ENCODE measurements at places on chromosomes 12 and 14.

DNA sequence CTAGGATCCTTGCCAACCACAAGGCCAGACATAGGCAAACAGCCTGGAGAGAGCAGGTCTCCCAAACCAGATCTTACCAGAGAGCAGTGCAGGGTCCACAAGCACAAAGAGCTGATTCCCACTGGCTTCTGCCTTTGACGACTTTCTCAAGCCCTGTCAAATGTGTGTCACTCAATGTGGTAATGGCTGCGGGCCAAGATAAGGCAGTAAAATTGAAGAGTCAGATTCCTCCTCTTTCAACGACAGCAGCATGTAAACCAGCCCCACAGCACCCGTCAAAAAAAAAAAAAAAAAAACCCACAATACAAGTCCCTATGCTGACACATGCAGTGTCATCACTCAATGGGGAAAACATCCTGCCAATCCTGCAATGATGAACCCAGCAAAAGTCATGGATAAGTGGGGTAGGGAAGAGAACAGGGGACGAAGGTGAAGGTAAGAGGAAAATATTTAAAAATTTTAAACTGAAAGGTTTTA lies at the start of gene STON2:
Gene STON2, minus strand, starts transcription at position 123 of the 477 bp plus-strand sequence. CDS start 1,942 bp downstream, outside the sequence.
- peak; percentile 72 for DNase-seq

DNA sequence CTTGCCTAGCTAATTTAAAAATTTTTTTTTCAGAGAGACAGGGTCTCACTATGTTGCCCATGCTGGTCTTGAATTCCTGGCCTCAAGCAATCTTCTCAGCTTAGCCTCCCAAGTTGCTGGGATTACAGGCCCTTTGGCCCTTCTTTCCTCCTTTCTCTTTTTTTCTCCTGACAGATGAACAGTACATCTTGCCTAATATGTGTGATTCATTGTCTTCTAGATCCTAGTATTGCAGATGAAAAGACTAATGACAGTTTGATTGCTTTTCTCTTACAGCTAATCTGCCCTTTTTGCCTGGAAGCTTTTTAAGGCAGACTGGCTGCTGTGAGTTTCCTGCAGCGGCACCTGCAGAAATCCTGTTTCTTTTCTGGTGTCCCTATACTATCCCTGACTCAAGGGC lies 12.0 kb downstream of the DEPDC4 start:
- DNase-seq, result no peak

GRCh38 chr12:113428482-113428881 lies 6.3 kb downstream of the SDSL start:
- no peak for DNase-seq

DNA sequence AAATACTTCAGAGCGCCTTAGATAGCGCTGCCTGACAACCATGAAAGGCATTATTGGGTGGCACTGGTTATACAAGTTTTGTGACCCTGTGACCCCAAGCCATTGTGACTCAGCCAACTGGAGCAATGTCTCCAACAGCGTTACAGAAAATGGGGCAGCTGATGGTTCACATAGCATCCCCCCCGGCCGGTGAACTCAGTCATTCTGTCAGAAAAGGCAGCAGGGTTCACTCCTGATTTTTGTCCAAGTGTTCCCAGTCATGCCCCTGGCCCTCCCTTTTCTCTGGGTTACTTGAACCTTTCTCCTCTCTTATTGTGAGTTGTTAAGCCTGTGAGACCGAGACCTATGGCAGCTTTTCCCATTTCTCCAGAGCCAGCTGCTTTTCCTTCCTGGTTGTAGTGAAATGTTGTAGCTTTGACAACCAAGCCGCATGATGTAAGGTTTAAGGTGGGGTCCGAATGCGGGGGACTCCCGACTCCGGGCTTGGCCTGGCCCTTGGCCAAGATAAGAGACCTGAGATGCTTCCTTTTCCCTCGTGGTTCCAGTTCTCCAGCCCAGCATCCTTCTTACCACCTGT lies 22.0 kb downstream of the CD9 start:
- no peak for DNase-seq

GRCh38 chr14:70602254-70602653 lies 1.8 kb upstream of the MED6 start:
- DNase-seq, result no peak

DNA sequence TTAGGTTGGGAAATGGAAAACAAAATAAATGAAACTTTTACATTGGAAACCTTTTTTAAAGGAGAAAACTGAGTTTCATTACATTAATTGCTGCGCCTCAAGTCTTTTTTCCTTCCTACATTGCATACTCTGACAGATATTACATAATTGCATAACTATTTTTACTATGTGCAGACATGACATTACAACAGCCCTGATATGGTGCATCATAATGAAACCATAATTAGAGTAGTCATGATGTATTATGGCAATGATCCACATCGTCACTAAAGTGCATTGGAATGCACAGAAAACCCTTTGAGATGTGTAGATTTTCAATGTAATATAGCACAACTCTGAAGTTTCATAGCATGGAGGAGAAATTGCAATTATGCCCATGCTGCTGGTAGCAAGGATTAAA lies 217.8 kb upstream of the NPAS3 start:
- DNase-seq, result no peak

- DNase-seq, result no peak
Observed at GRCh38 chr14:69684461-69685217, 73.2 kb downstream of the SUSD6 start.

GRCh38 chr14:96091941-96092411 lies 52.8 kb downstream of the C14orf132 start:
- DNase-seq, result no peak

DNA sequence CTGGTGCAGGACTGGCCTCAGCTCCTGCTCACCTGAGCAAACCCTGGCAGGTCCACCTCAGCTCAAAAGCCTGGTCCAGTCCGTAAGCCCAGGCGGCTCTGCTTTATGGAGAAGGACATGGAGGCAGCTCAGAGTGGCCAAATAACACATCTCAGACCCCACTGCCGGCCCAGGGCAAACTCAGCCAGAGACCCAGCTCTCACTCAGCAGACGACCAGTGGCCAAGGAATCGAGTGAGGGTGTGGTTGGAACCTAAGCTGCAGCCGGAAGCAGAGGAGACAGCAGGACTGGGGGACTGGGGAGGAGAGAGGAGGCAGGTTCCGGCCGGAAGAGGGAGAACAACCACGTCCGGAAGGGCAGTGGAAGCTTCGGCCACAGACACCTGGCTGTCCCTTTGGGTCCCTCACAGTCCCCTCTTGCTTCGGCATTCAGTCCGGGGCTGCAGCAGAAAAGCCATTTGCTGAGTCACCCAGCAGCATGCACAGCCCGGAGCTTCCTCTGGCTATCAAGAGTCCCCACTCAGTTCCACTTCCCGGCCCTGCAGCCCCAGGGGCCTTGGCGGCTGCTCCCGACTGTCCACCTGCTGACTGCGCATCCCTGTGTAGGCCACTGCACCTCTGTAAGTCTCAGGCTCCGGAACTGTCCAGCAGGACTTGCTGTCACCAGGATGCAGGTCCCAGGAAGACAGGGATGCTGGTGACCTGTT lies 104.0 kb downstream of the CALM1 start:
- no peak for DNase-seq

GRCh38 chr12:41468756-41469155 lies 280.6 kb downstream of the PDZRN4 start:
- no peak for DNase-seq

DNA sequence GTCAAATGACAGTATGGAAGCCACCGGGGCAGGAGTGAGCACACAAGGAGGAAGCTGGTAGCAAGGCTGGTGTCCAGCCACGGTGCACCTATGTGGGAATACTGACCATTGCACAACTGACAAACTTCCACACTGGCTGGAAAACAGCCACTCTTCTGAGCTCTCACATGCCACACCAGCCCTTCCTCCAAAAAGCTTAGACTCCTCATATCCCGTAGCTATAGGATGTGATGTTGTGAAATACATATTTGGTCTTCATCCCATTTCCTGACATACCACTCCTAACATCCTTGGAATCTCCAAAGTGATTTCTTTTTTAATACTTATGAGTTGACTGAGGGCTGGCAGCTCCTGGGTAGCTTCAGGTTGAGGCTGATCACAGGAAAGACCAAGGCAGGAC lies 103.6 kb downstream of the NTF3 start:
- no peak for DNase-seq

GRCh38 chr12:75746621-75747020 lies 235.2 kb upstream of the KRR1 start:
- DNase-seq, result no peak

GRCh38 chr12:41972196-41972595 lies 172.5 kb downstream of the GXYLT1 start:
- no peak for DNase-seq

GRCh38 chr12:123140676-123141614 lies 9.9 kb downstream of the PITPNM2 start:
- no peak for DNase-seq

GRCh38 chr12:10361622-10362021 lies 28.2 kb downstream of the KLRK1 start:
- no peak for DNase-seq

GRCh38 chr12:92234533-92234932 lies 88.9 kb upstream of the BTG1 start:
- DNase-seq, result no peak

GRCh38 chr12:19161216-19161615 lies 31.7 kb downstream of the PLEKHA5 start:
- DNase-seq, result no peak

GRCh38 chr12:130873106-130873795 lies 1.4 kb downstream of the RAN start:
- DNase-seq, result no peak

GRCh38 chr12:6620137-6620884 lies 13.1 kb upstream of the CHD4 start:
- DNase-seq, result no peak

GRCh38 chr14:51715250-51715649 lies 63.5 kb downstream of the FRMD6 start:
- no peak for DNase-seq

- no peak for DNase-seq
Observed at GRCh38 chr12:58893495-58893894, 26.8 kb downstream of the LRIG3 start.

- no peak for DNase-seq
Observed at GRCh38 chr14:88075269-88075981, 70.5 kb downstream of the GPR65 start.

DNA sequence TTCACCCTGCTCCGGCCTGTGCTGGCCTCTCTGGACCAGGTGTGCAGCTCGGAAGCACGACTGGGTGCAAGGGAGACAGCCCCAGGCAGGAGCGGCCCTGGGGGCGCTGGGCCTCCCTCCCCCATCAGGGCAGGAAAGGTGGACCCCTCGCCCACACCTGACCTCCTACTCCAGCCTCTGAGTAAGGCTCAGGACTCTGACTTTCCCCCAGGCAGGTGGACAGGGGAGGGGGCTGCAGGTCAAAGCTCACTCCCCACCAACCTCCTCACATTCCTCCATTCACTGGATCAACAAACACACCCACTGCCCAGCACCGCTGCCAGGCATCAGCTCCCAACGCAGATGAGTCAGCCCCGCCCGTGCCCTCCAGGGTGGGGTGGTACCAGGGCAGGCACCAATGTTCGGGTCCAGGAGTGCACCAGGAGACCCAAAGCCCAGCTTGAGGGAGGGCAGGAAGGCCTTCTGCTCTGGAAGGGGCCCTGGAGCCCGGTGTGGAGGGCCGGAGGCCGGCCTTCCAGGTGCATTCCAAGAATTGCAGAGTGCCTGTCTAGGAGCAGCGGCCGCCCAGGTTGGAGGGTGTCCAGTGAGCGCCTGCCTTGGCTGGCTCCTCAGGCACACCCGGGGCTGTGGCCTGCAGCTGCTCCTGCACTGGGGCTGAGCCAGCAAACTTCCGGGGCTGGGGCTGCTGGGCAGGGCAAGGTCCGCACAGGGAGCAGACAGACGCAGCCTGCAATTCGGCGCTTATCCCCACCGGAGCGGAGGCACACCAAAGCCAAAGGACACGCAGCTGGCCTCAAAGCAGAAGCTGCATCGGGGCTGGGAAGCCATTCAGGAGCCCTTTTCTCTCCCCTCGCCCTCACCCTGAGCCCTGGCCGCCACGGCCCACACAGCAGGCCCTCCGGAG lies 1.6 kb upstream of the INF2 start:
- DNase-seq, result peak; percentile 63

GRCh38 chr14:64952598-64953309 lies 10.2 kb upstream of the GPX2 start:
- no peak for DNase-seq

- DNase-seq, result no peak
Observed at GRCh38 chr12:62801796-62802195, 133.2 kb downstream of the PPM1H start.

DNA sequence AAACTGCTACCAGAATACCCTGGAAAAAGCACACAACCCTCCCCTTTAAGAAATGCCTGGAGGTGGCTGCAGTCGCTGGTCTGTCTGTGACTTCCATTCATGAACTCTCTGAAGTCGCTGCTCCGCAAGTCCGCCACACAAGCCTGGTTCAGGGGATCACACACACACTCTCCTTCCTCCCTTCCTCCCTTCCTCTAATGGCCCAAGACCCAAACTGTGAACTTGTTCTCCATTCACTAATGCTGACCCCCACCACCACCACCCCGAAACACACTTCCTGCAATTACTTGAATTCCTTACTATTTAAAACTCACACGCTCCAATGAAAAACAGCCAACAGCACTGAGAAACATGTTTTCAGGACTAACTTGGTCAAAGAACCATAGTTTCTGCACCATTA lies 1.0 kb upstream of the LMO3 start:
- no peak for DNase-seq

DNA sequence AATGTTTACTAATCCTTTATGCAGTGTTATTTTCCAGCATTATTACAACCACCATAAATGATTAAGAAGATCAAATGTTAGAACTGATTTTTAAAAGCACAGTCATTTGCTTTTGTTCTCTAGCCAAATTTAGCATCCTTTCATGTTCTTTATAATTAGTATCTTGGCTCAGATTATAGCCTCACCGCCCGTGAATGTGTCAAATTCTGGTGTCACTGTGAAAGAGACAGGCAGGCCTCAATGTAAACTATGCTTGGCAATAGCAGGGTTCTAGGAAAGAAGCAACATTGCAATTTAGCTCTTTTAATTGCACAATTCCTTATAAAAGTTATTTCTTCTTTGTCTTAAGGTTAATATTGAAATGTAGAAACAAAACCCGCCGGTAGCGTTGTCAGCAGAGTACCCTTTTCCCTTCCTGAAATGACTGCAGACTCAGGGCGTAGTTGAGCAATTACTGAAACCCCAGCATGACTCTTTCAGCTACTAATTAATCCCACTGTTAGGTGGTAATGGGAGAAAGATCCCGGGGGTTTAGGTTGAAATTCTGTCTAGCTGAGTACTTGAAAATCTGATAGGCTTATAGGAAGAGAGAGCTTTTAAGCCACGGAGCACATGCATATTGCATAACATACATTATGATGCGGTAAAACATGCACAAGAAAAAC lies 1600.5 kb upstream of the SEL1L start:
- no peak for DNase-seq

GRCh38 chr12:130351326-130351725 lies 13.6 kb downstream of the PIWIL1 start:
- no peak for DNase-seq
